Upper lobe of left lung (tissue), 6 donors: ENCODE measurements at places on chromosomes 1 and 21. TPM values are rescaled to one million over a fixed set of nuclear protein-coding genes. Genes with fewer than 3 reads are reported as not detected.

Gene PLA2G2A
- 0.76 TPM for total RNA-seq

DNA sequence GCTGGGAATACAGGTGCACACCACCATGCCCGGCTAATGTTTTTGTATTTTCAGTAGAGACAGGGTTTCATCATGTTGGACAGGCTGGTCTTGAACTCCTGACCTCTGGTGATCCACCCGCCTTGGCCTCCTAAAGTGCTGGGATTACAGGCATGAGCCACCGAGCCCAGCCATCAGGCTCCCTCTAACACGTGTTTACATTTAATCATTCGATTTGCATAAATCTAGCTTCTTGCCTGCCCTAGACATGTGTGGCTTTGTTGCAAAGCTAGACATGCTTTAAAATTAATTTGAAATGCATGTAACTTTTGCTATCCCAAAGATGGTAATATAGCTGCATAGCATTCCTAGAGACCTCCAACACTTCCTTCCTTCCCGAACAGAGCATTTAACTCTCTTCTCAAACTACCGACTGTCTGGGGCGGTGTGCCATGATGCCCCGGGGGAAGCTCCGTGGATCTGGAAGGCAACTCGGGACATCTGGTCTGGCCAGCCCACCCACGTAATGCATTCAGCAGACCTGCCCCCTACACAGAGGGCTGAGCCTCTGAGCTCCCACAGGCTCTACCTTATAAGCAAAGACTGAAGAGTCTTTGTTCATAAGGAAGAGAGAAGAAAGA lies 34.6 kb upstream of the NID1 start:
- no peak for DNase-seq

DNA sequence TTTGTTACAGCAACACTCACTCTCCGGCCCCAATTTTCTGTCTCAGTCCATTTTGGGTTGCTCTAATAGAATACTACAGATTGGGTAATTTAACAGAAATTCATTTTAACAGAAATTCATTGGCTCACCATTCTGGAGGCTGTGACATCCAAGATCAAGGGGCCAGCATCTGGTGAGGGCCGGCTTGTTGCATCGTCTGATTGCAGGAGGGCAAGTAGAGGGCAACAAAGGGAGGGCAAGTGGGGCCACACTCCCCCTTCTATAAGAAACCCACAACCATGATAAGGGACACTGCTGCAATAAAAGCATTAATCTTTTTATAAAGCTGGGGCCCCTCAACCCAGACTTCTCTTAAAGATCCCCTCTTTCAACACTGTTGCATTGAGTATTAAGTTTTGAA lies 260.1 kb upstream of the TMPRSS15 start:
- DNase-seq, result no peak

- no peak for DNase-seq
Measured at GRCh38 chr1:212179394-212180076, 105.7 kb upstream of the PPP2R5A start.

- DNase-seq, result peak; percentile 72
Measured at GRCh38 chr21:38293113-38293512, 36.3 kb downstream of the KCNJ15 start.

GRCh38 chr1:36706416-36706815 lies 223.7 kb upstream of the CSF3R start:
- peak; percentile 53 for DNase-seq

- no peak for DNase-seq
Measured at GRCh38 chr1:213956295-213956770, 31.4 kb upstream of the PROX1 start.
